ENCODE measurements at places on chromosomes 6 and 20.

DNA sequence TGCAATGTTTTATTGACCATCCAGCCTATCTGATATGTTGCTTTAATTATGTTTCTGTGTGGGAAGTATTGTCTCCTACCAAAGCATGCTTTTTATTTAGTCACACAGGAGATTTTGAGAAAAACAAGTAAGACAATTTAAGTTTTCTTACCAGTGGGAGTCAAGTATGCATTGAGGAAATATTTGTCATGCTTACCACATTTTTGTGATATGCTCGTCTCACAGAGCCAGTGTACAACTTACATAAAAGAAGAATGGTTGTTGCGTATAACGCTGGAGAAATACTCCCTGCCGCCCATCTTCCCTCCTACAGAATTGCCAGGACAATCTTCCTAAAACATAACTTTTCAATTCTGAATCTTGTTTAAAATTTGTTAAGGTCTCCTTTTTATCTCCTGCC lies 37.1 kb upstream of the FILIP1 start:
- no peak for DNase-seq

GRCh38 chr6:2740581-2740980 lies 10.1 kb downstream of the MYLK4 start:
- DNase-seq: no peak

GRCh38 chr20:17845701-17846475 lies 122.7 kb downstream of the SNX5 start:
- no peak for DNase-seq

DNA sequence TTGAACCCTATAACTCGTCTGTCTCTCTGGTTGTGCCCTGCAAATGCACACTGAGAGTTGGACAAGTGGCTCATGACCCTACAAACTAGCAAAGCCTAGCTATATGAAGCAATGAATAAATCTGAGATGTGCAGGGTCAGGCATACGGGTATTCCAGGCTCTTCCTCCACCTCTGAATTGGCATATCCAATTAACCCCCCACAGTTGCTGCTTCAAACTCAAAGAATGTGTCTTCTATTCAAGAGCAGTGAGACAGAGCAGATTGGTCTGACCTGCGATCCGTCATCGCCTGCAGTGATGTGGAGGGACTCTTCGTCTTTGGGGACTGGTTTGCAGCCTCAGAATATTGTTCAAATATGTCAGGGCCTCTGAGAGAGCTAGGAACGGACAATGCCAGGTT lies 59.8 kb downstream of the LAMP5 start:
- DNase-seq: no peak

- DNase-seq: no peak
These were observed 49.9 kb downstream of the BMP5 start for GRCh38 chr6:55825402-55826051.

DNA sequence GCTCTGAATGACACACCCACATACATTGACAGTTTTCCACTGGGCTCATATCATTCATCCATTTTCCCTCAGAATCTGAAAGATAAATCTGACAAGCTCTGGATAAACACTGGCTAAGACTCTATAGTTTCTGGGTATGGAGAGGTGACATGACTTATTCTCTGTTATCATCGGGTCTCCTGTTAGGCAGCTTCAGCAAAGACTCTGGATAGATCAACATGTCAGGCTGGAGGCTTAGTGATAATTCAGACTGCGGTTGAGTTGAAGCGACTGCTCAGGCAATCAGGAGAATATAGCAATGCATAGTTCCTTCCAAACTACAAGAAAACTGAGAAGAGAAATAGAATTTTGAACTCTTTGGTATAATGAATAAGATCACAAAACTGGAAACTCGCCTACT lies 394.6 kb downstream of the CBLN4 start:
- DNase-seq: no peak

- DNase-seq: no peak
These were observed 117.5 kb downstream of the GPX5 start for GRCh38 chr6:28643017-28643740.

All from activated CD8-positive, alpha-beta memory T cell treated with anti-CD3 and anti-CD28 coated beads for 4 hours (primary cell).